Activated CD4-positive, alpha-beta memory T cell treated with anti-CD3 and anti-CD28 coated beads for 36 hours (primary cell): ENCODE measurements at places on chromosomes 5 and 9. TPM values are rescaled to one million over a fixed set of nuclear protein-coding genes. Genes with fewer than 3 reads are reported as not detected.

Gene KCNT1
- total RNA-seq, result not detected

Gene SLC27A4
- total RNA-seq, result 14.1 TPM

Gene SOWAHA
- total RNA-seq, result not detected

Gene PKD2L2
- total RNA-seq, result not detected

Gene ACOT12
- not detected for total RNA-seq

Gene RPL35
- 2,096 TPM for total RNA-seq

Gene CACNA1B
- 0.17 TPM for total RNA-seq

Gene PCDHA9
- total RNA-seq, result not detected

Gene BDP1
- total RNA-seq, result 23.7 TPM

Gene PTGER4
- total RNA-seq, result 53.7 TPM

Gene MSMP
- not detected for total RNA-seq

Gene GABRG2
- total RNA-seq, result not detected

Gene NR5A1
- not detected for total RNA-seq

Gene DBH
- not detected for total RNA-seq

Gene TAF11L10
- total RNA-seq, result not detected

Gene GDA
- total RNA-seq, result not detected

Gene LAMC3
- 0.34 TPM for total RNA-seq

Gene PCDHGB6
- total RNA-seq, result not detected

Gene DDX31
- total RNA-seq, result 17.2 TPM

Gene MYOT
- total RNA-seq, result not detected

Gene PCDHA3
- total RNA-seq, result not detected

Gene STPG3
- not detected for total RNA-seq

Gene ARRDC1
- 38.2 TPM for total RNA-seq

Gene TAF1L
- total RNA-seq, result not detected

Gene NADK2
- 18.0 TPM for total RNA-seq

Gene PCDHGA11
- total RNA-seq, result 0.05 TPM

Gene NDOR1
- 29.4 TPM for total RNA-seq

Gene C9orf50
- not detected for total RNA-seq

Gene GCNT1
- 6.9 TPM for total RNA-seq

Gene FER
- total RNA-seq, result 9.1 TPM

Gene MEGF10
- not detected for total RNA-seq

Gene LIFR
- total RNA-seq, result 0.05 TPM

Gene GABRB2
- not detected for total RNA-seq

Gene ARHGEF39
- 28.1 TPM for total RNA-seq

Gene TXNDC8
- total RNA-seq, result not detected

Gene PAEP
- not detected for total RNA-seq

Gene PDE6A
- not detected for total RNA-seq

Gene RLN2
- total RNA-seq, result 5.0 TPM

Gene FOXI1
- not detected for total RNA-seq

Gene GPR21
- total RNA-seq, result not detected

Gene RMRP
- 10,694 TPM for total RNA-seq

Gene SEMA5A
- 0.48 TPM for total RNA-seq

Gene SNAPC4
- 14.3 TPM for total RNA-seq

Gene SHOC1
- total RNA-seq, result not detected

Gene POLR3G
- total RNA-seq, result 9.7 TPM

Gene RAB3C
- total RNA-seq, result not detected

Gene PLK2
- 1.4 TPM for total RNA-seq

Gene PFN3
- total RNA-seq, result not detected

Gene FOXE1
- total RNA-seq, result not detected

Gene AMBP
- total RNA-seq, result not detected

Gene SHISAL2B
- not detected for total RNA-seq

Gene DIPK1B
- total RNA-seq, result not detected

Gene EXOC3
- total RNA-seq, result 49.9 TPM

Gene WHRN
- total RNA-seq, result 2.8 TPM

Gene RUSC2
- 3.0 TPM for total RNA-seq
